ENCODE measurements at places on chromosomes 7 and 10. TPM values are rescaled to one million over a fixed set of nuclear protein-coding genes. Genes with fewer than 3 reads are reported as not detected.

- peak; percentile 23 for DNase-seq
Observed at GRCh38 chr7:127812540-127812939, 160.5 kb downstream of the SND1 start.

- no peak for DNase-seq
Observed at GRCh38 chr7:150397346-150398107, 18.4 kb downstream of the ZNF775 start.

ANKRD7 gene
- total RNA-seq = 0.86 TPM

HACD1 gene
- 43.2 TPM for total RNA-seq

DNA sequence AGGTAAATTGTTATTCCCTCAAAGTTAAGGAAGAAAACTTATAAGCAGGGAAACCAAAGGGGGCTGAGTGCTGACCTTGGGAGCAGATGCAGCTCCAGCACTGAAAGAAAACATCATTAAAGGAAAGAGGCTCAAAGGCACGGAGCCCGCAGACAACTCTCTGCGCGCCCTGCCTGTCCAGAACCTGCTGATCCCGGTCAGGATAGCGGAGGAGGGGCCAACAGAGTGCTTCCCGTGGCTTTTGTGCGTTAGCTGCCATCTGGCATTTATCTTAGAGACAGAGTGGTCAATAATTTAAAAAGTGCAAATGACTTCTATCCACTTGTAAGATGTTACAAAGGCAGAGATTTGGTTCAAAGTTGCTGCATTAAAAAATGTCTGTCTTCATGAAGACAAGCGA lies 162.1 kb downstream of the FANK1 start:
- DNase-seq = peak; percentile 55

DNA sequence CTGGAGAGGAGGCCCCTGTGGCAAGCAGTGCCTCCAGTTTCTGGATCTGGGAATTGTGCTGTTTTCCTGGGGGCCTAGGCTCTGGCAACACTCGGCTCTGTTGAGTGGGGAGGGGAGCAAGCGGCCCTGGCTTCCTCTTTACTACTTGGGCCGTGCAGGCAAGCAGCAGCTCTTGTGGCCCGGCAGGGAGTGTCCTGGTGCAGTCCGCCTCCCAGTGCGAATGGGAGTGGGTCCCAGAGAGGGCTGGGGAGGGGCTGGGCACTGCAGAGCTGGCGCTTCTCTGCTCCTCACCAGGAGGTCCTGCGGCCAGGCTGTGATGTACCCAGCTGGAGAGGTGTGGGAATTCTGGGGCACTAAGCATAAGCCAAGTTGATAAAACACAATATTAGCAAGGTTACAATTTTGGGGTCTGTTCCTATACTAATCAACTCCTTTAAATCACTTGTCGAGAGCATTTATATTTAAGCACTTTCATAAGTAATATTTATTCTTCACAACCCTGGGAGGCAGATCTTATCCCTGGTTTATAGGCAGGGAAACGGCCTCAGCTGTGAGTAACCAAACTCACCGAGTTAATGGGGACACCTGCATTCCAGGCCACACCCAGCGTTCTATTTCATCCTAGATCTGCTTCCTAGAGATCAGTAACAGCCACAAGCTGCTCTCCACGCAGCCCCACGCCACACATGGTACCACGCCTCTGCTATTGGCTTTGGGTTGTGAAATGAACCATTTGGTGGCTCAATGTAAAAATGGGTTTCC lies 183.4 kb upstream of the PLXNA4 start:
- no peak for DNase-seq

PRKCQ gene
- under 0.01 TPM for total RNA-seq

CDC14C gene
- under 0.01 TPM for total RNA-seq

FRMPD2 gene
- total RNA-seq = under 0.01 TPM

DIP2C gene
- total RNA-seq = 18.7 TPM

ETV1 gene
- 11.7 TPM for total RNA-seq

GRCh38 chr7:129865093-129865924 lies 87.5 kb downstream of the UBE2H start:
- peak; percentile 50 for DNase-seq

ITGB8 gene
- total RNA-seq = 13.0 TPM

DNA sequence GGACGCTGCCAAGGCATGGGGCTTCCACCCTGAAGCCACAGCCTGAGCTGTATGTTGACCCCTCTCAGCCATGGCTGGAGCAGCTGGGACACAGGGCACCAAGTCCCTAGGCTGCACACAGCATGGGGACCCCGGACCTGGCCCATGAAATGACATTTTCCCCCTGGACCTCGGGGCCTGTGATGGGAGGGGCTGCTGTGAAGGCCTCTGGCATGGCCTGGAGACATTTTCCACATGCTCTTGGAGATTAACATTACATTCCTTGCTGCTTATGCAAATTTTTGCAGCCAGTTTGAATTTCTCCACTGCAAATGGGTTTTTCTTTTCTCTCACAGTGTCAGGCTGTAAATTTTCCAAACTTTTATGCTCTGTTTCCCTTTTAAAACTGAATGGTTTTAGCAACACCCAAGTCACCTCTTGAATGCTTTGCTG lies 463.6 kb downstream of the ZWINT start:
- no peak for DNase-seq

PRSS1 gene
- not detected for total RNA-seq

DNA sequence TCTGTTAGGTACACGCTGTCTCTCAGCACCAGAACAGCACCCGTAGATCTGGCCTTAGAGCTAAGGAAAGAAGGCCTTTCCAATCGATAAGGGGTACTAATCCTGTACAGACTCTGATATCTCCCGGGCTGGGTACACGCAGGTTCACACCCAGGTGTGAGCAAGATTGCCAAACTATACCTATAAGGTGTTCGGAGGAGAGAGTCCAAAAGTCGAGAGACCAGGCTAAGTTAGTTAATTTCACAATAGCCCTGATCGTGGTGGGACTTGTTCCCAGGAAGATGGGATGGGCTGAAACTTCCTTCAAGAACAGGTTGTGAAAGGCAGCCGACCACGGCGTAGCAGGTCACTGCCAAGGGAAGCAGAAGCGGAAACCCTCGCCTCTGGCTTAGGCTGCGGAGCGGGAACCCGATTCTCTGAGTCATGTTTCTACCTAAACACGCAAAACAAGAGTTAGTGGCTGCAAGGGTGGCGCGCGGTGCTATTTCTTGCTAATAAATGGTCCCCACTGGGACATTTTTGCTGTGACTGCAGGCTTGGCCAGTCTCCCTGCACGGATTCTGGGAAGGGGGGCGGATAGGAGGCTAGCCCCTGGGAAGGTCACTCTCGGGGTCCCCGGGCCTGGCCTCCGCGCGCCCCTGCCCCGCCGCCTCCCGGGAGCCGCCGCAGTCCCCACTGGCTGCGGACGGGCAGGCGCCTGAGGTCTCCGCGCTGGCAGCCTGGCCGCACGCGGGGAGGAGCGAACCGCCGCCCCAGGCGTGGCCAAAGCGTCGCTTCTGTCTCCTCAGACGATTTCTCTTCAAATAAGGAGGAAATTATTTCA lies 75.4 kb upstream of the PDSS1 start:
- no peak for DNase-seq

DNA sequence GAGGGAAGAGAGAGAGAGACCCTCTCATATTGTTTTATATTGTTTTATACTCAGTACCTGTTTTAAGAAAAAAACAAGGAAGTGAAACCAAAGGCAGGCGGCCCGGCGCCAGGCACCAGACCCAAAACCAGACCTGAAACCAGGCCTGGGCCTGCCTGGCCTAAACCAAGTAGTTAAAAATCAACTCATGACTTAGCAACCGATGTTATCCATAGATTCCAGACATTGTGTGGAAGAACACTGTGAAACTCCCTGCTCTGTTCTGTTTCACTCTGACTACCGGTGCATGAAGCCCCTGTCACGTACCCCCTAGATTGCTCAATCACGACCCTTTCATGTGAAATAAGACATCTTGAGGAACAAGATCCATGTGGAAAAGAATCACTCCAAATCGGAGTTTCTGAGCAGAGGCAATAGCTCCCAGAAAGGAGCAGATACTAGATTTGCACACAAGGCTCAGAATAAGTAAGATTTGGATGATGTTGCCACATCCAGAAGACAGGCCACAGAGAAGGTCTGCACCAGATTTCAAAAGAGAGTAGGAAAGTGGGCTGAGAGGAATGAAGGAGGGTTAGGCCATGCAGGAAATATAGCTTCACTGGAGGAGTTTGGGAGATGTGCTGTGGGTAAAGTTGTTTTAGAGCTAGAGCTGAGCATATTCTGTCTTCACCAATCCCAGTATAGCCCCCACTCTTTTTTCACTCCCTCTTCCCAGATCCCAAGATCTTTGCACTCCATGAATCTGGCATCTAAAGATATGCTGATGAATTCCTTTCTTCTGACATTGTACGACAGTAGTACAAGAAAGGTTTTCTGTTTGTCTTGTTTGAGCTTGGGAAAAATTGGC lies 8.8 kb upstream of the ZNF248 start:
- no peak for DNase-seq

DNA sequence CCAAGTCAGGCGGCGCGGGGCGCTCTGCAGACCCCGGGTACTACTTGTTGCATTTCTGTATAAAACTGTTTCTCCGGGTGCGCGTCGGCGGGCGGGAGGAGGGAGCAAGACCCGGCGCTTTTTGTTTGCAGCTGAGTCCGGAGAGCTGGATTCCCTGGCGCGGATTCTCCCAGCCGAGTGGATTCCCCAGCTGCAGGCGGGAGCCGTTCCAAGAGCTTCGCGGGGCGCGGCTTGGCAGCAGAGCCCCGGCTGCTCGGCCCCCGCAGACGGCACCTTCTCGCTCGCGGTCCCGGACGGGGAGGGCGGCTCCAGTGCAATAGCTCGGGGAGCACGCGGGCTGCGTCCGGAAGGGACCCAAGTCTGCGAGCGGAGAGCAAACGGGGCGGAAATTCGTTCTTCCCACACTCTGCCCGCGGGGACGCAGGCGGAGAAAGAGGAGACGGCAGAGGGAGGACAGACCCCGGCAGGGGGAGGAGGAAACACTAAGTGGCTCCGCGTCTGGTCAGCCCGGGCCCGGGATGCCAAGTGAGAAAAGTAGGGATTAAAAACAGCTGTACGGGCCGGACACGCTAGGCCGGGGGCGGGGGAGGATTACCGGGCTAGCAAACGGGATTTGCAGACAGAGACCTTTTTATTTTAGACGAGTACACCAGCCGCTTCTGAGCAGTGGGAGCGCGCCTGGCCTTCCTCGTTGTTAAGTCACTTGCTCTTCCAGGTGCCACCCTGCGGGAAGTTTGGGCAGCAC lies at the start of gene TRIL:
Gene TRIL (minus strand): TSS at position 96 of the 745 bp plus-strand sequence. CDS start 284 bp downstream, outside the sequence.
- DNase-seq = peak; percentile 56

TAS2R3 gene
- 1.3 TPM for total RNA-seq

CPA5 gene
- total RNA-seq = not detected

NKX2-3 gene
- not detected for total RNA-seq

DNA sequence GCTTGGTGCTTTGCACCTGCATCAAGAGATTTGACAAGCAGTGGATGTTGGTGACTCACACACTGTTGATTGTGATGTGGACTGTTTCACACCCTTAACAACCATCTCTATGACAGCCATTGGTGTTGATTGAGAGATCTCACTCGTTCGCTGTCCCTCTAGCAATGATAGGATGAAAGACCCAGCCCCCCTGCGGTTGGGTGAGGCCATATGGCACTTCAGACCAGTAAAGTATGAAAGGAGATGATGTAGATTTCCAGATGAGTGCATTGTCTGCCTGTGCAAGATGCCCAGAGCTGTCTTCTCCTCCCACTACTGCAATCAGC lies 138.7 kb upstream of the PRR15 start:
- no peak for DNase-seq

- no peak for DNase-seq
Observed at GRCh38 chr7:128908750-128909624, 1.5 kb downstream of the KCP start.

DNA sequence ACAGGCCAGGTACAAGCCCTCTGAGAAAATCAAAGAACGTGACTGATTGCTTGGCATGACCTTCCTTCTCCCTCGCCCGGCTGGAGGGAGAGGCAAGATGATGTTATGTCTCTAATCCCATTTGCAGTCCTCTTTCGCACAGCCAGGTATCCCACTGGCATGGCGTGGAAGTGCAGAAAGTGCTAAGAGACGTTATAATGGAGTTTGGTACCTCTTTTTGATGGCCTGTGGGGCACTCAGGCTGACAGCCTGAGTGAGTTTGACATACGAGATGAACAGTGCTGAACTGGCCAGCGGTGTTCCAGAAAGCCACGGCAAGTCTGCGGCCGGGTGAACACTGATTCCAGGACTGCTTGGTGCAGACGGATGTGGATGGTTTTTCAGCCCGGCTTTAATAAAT lies 241.6 kb downstream of the RAB11FIP2 start:
- DNase-seq = no peak

SLC26A5 gene
- not detected for total RNA-seq

CACNA2D1 gene
- total RNA-seq = 63.8 TPM

DNA sequence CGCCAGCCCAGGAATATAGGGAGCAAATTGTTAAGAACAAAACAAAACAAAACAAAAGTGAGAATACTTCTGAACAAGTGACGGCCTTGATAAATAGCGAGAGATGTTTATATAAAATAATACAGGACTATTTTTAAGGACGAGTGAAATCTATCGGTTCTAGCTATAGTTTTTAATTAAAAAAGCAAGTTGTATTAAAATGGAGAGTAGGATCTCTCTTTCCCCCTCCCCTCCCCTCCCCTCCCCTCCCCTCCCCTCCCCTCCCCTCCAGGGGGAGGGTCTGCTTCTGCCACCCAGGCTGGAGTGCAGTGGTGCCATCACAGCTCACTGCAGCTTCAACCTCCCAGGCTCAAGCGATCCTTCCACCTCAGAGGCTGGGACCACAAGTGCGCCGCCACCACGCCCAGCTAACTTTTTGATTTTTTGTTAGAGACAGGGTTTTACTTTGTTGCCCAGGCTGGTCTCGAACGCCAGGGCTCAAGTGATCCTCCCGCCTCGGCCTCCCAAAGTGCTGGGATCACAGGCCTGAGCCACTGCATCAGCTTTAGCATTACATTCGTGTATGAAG lies 440 bp upstream of the TCAF1 start:
- no peak for DNase-seq

GRCh38 chr10:109205929-109206585 lies 717.3 kb downstream of the XPNPEP1 start:
- DNase-seq = peak; percentile 81

DNA sequence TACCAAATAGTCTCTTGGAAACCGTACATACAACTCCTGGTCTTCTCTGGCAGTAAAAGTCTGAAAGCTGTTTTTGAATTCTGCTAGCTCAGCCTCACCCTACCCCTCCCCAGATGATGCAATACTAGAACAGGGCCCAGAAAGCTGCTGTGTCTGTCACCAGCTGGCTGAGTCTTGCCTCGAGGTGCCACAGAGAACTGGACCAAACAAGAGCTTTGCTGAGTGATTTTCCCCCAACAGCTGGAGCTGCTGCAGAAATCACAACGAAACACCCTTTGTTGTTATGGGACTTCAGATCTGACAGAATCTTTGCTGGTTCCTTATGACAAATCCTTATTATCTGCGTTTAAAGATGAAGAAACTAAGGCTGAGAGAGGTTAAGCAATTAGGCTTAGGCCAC lies 134.1 kb downstream of the SPAG6 start:
- peak; percentile 25 for DNase-seq

DNA sequence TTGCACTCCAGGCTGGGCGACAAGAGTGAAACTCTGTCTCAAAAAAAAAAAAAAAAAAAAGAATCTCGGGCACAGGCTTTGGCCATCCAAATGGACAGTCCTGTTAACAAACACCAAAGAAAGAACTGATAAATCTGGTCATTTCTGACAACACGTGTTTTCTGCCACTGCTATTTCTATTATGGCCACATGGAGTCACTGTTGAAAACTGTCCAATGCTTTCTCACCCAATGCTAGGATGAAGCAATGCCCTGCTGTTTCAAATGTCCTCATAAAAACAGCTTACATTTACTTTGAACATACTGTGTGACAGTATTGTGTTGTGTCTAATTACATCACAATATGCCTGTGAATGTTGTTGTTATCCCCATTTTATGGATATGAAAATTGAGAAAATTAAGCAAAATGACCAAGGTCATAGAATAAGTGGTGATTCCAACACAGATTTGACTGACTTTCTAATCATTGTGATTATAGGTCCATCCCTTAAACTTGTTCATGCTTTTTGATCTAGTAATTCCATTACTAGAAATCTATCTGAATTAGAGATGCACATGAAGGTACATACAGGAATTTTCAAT lies 19.9 kb upstream of the MAP3K8 start:
- DNase-seq = peak; percentile 86
